ENCODE measurements at places on chromosomes 7 and 10.

DNA sequence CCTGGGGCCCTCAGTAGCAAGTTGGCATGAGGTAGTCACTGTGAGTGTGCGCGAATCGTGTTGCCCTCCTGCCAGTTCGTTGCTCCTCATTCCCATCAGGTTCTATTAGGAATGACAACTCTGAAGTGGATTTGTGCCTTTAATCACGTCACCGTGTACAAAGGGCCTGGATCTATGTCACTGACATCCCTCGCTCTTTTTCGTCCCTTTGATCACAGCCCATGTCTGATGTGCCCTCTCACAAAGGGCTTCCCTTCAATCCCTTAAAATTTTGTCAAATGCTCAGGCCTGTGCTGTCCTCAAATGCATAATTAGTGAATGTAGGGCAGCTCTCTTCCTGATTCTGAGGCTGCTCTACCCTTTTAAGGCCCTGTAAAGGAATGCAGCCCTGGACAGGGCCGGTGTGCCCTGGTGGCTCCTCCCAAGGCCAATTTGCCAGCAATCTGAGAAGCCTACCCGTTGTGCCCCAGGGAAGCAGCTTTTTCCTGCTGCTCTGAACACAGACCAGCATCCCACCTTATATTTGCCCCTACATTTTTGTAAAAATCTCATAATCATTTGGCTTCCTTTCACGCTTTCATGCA is 93.6 kb downstream of the TMEM178B start:
- DNase-seq, result no peak

GRCh38 chr10:96636551-96636950 is 49.7 kb upstream of the TM9SF3 start:
- DNase-seq, result no peak

GRCh38 chr10:36164556-36165504 is 522.7 kb upstream of the FZD8 start:
- DNase-seq, result no peak

GRCh38 chr10:28681291-28681763 is 4.0 kb downstream of the BAMBI start:
- peak; percentile 34 for DNase-seq

DNA sequence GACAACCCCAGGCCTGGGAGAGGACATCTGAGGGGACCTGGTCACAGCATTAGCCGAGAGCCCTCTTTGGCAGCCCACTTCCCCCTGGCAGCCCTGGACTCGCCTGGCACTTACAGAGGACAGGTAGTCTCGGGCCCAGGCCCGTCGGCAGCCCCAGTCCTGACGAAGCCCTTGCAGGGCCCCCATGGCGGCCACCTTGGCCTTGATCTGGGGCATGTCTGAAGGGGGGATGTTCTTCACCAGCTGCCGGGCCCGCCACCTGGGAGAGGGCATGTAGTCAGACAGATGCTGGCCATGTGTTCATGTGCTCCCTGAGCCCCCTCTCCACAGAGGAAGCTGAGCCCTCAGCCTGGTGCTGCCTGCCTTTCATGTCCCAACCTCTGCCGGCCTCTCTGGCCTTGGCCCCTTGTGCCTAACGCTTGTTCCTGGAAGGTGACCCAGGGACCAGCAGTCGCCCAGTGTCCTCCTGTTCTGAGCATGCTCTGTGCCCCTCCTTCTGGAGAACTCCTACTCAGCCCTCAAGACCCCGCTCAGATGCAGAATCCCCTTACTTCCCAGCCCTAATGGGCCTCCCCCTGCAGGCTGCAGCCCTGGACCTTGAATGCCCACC is 13.9 kb downstream of the MYO1G start:
- DNase-seq, result no peak

GRCh38 chr7:5394264-5395105 is 29.1 kb downstream of the TNRC18 start:
- DNase-seq, result no peak

- DNase-seq, result no peak
Measured at GRCh38 chr7:107751113-107751512, 7.2 kb downstream of the CBLL1 start.

- DNase-seq, result no peak
Measured at GRCh38 chr7:12138421-12138820, 72.7 kb upstream of the TMEM106B start.

- no peak for DNase-seq
Measured at GRCh38 chr10:13969118-13969791, 361.5 kb downstream of the FRMD4A start.

DNA sequence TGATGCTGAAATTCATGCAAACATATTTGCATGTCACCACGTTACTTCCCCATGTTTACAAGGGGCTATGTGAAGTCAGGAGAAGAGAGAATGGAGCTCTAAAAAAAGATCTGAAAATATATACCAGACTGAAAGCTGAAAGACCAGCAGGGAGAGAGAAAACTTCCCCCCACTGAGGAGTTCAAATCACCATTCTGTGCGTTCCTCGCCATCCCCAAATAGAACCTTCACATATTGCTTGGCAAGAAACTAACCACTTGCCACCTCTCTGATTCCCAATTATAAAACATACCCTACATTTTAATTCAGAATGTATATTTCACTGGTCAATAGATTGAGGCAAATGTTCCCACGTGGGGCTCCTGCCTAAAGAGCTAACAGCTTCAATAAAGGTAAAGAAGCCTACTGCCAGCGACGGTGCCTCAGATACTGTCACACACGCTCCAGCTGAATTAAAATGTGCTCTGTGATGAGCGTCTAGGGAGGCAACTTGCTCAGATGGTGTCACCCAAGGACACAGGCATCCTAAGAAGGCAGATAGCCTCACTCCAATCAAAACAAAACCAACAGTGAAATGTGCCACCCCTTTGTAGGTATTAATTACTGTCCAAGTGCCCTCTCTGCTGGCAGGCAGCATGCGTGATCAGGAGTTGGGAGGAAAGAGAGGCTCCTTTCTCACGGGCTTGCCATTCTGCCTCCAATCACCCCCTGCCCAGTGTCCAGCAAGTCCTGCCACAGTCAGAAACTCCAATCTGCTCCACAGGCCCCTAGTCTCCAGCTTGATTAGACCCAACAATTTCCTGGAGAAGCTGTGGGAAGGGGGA is 298.2 kb downstream of the GRID1 start:
- DNase-seq, result no peak

DNA sequence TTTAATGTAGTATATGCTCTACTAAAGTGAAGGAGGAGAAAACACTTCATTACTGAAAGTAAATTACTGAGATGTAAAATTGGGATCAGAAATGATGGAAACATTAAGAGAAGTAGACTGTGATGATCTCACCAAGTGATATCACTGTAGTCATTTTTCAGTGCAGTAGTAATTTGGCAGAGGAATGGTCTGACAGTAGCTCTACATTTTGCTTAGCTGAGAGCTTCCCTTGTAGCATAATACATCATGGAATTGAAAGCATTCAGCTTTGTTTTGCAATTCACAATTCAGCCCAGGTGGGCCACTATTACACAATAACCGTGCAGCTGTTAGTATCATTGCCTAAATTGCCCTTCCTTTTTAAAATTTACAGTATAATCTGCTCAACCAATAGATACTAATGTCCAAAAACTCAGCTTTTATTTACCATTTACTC is 19.4 kb upstream of the CABCOCO1 start:
- DNase-seq, result peak; percentile 46

DNA sequence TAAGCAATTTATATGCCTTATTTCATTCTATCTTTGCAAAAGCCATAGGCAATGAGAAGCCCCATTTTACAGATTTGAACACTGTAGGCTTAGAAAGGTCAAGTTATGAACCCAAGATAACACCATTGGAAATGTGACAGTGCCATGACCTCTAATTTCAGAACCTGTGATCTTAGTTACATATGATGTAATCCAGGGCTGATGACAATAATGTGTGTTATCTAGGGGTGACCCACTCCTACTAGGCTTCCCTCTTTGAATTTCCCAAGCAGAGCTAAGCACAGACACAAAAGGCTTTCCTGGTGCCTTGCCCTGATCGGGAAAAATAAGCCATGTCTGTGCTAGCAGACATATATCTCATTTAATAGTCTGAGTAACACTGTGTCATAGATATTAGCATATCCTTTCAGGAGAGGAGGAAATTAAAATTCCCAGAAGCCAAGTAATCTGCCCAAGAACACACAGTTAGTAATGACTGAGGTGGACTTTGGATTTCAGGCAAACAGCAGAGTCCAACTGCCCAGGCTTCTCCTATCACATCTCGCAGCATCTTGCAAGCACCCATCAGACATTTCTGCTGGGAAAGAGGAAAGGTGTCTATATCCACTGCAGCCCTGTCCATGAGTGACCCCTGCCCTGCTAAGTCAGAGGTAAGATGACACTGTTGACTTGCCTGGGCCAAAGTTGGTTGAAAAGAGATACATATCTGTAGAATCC is 2.8 kb upstream of the TECTB start:
- no peak for DNase-seq

DNA sequence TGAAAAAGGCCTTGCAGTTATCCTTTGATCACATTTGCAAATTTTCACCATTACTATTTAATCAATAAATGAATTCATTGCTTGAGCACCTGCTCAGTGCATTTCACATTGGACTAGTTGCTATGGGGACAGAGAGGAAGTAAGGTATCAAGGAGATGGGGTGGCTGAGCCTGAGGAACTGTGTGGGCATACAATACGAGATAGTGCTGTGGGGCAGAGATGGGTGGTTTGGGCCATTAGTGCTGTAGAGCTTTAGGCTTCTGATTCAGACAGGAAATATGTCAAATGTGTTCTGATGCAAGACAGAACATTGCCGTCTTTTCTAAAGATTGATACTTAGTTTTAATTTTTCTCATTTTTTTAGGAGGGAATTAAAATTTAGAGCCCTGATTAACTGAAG is 13.2 kb downstream of the ITGB8 start:
- DNase-seq, result no peak

GRCh38 chr10:79944428-79945395 is 4.2 kb downstream of the SFTPD start:
- no peak for DNase-seq

DNA sequence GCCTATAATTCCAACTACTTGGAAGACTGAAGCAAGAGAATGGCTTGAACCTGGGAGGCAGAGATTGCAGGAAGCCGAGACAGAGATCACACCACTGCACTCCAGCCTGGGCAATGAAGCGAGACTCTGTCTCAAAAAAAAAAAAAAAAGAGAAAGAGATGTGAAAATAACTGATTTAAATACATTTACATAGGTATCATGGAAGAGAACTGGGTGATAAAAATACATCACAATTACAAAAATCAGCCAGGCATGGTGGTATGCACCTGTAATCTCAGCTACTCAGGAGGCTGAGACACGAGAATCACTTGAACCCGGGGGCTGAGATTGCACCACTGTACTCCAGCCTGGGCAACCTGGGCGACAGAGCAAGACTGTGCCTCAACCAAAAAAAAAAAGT is 19.8 kb downstream of the NANOS1 start:
- no peak for DNase-seq

DNA sequence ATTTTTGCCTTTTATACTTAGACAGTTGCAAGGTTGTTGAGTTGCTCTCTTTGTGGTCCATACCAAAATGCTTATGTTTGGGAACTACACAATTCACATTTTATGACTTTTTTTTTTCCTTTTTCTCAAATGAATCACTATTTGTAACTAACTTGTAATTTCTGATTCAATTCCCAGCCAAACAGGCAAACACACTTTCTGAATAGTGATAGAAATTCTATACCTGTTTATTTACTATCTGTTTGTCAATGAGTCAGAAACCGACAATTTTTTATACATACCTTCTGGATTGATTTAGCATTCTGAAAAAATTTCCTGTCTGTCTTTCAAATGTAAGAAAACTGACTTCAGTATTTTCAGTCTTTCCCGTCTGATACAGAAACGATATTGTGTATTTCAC is 69.1 kb downstream of the MBL2 start:
- DNase-seq, result peak; percentile 5

- DNase-seq, result no peak
Measured at GRCh38 chr10:49362596-49363260, 33.2 kb downstream of the DRGX start.

DNA sequence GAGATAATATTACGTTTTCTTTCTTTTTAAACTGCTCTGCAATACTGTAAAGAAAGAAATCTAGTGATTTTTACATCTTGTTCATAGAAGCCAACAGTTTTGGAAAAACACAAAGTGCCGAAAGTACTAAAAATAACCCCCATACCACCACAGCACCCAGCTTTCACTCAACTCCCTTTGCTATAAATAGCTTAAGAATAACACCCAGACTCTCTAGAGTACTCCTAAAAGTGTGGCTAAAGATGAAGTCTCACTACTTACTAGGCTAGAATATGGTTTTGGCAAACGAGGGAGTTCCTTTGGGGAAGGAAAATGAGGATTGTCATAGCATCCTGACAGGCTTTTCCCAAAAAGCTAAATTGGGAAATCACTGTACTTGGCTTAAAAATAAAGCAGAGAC is 151.8 kb upstream of the ANK3 start:
- no peak for DNase-seq

- DNase-seq, result peak; percentile 33
Measured at GRCh38 chr10:110208614-110209453, 1.4 kb downstream of the MXI1 start.

GRCh38 chr7:101442426-101443070 is 79.9 kb downstream of the COL26A1 start:
- no peak for DNase-seq

DNA sequence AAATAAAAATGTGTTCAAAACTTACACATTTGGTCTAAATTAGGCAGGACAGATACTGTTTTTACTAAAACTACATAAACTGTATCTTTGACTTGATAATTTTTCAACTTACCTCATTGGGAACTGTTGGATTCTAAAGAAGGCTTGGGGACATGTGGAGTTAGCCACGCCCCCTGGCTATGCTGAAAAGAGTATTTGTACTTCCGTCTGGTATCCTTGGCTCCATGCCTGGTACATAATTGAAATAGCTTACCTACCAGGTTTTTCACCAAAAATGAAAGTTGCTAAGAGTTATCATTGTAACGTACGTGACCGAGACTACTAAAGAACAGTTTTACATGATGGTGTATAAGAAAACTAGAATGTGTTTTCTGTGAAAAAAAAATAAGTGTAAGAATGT is 604.8 kb upstream of the IGFBP3 start:
- peak; percentile 36 for DNase-seq

DNA sequence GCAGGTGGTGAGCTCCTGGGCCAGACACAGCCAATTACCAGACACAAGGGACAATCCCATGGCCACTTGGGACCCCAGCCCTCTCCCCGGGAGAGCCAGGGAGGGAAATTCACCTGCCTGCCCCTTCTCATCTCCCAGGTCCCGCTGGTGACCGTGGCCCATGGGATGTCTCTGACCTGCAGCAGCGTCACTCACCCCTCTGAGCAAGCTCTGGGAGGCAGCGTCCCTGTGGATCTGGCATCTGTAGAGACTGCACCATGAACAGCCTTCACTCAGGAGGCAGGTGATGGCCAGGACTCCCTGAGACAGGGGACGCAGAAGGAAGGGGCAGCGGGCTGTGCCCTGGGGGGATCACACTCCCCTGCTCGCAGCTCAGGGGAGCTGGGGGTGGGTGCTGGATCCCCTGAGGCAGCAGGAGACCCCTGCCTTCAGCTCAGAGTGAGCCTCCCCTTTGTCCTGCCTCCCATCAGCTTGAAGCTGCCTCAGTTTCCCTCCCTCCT is 90.8 kb downstream of the FOXL3 start:
- no peak for DNase-seq

GRCh38 chr10:78568620-78569019 is 500.1 kb upstream of the ZMIZ1 start:
- no peak for DNase-seq
